Left renal cortex interstitium (tissue), 4 donors: ENCODE measurements at places on chromosomes 3 and 15. TPM values are rescaled to one million over a fixed set of nuclear protein-coding genes. Genes with fewer than 3 reads are reported as not detected.

GRAMD1C gene
- 17.7 TPM for polyA plus RNA-seq

SPESP1 gene
- 4.5 TPM for polyA plus RNA-seq

UROC1 gene
- 0.17 TPM for polyA plus RNA-seq

SPTBN5 gene
- polyA plus RNA-seq = 4.9 TPM

DNA sequence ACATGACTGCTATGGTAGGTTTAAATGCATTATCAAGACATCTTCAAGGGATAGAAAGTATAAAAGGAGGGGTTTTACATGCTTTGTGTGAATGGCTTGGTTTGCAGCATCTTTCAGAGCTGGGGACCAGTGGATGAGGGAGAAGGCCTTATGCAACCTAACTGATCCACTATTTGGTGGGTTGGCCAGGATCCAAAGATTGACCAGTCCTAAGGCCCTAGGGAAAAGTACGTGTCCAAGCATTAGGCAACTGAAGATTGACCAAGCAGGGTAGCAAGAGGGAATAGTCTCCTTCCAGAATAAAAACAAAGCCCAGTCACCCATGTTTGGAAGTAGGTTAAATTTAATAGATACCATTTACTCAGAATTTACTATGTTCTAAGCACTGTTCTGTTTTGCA lies 509.3 kb downstream of the EPHB1 start:
- no peak for DNase-seq

DNA sequence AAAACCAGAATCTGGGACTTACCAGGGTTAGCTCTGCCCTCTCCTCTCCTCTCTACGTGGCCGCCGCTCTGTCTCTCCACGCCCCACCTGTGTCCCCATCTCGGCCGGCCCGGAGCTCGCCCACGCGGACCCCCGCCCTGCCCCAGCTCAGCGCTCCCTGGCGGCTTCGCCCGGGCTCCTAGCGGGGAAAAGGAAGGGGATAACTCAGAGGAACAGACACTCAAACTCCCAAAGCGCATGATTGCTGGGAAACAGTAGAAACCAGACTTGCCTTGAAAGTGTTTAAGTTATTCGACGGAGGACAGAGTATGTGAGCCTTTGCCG lies 5.4 kb downstream of the ISL2 start:
- DNase-seq = no peak

DNA sequence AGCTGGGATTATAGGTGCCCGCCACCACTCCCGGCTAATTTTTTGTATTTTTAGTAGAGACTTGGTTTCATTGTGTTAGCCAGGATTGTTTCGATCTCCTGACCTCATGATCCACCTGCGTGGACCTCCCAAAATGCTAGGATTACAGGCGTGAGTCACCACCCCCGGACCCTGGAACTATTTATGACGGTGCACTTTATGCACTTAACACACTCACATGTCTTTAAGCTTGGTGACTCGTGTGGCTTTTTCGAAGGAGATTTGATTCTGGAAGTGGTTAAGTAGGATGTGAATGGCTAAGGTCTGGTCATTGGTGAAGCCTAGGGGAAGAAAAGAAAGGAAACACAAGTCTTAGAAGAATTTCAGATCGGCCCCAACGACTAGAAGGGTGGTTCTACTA lies 20.3 kb downstream of the BBS4 start:
- DNase-seq = no peak

DNA sequence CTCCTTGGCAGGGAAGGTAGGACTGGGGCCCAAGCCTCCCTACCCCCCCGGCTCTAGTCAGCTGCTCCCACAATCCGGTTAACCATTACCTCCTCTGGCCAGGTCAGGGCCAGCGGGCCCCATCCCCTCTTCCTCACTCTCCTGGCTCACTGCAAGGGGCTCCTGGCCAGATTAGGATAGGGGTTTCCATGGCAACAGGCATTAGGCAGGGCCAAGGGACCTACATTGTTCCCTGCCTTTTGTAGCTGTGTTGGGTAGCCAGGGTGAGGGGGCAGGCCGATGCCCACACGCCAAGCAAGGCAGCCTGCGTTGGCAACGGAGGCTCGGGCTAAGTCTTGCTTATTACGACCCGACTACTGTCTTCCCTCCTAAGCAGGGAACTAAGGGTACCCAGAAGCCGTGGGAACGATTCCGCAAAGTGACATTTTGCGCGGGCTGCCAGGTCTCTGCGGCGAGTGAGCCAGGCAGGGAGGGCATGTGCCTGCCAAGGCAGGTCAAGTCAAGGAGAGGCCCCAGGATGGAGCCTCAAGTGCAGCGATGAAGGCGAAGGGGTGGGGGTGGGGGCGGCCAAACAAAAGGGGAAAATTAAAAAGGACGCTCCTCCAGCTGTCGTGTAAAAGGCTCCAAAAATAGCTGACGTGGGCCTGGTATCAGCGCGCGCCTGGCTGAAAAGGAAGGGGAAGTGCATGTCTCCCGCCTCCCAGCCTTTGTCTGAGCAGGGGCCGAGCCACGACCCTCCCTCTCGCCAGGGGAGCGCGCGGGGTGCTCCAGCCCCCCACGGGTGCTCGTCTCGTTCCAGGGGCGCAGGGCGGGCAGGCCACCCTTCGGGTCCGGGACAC lies 919 bp downstream of the IDH2 start:
- no peak for DNase-seq

DNA sequence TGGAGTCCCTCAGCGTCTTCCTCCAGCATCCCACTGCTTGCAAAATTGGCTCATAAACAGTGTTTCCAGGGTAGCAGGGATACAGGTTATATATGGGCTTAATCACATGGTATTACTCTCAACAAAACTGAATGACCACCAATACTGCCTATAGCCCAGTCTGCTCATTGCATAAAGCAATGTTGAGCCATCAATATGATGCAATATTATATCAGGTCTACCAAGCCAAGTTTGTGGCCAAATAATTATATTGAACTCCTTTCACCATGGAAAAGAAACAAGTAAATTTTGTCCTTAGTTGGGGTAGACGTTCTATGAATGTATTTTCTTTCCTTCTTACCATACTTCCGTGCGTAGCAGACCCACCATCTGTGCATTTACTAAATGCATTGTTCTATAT lies 652.3 kb downstream of the ROBO1 start:
- no peak for DNase-seq

GRCh38 chr3:144652573-144652972 lies 681.0 kb downstream of the DIPK2A start:
- DNase-seq = no peak

GRCh38 chr3:37761586-37761985 lies 100.1 kb upstream of the CTDSPL start:
- DNase-seq = no peak
